Activated CD8-positive, alpha-beta memory T cell treated with anti-CD3 and anti-CD28 coated beads, Interleukin-2, amount 10 ng/mL, durations not matched to agents 7 days and 5 days (primary cell): ENCODE measurements at places on chromosomes 2 and 18. TPM values are rescaled to one million over a fixed set of nuclear protein-coding genes. Genes with fewer than 3 reads are reported as not detected.

The STARD7 gene
- 180 TPM for total RNA-seq

The PROM2 gene
- not detected for total RNA-seq

DNA sequence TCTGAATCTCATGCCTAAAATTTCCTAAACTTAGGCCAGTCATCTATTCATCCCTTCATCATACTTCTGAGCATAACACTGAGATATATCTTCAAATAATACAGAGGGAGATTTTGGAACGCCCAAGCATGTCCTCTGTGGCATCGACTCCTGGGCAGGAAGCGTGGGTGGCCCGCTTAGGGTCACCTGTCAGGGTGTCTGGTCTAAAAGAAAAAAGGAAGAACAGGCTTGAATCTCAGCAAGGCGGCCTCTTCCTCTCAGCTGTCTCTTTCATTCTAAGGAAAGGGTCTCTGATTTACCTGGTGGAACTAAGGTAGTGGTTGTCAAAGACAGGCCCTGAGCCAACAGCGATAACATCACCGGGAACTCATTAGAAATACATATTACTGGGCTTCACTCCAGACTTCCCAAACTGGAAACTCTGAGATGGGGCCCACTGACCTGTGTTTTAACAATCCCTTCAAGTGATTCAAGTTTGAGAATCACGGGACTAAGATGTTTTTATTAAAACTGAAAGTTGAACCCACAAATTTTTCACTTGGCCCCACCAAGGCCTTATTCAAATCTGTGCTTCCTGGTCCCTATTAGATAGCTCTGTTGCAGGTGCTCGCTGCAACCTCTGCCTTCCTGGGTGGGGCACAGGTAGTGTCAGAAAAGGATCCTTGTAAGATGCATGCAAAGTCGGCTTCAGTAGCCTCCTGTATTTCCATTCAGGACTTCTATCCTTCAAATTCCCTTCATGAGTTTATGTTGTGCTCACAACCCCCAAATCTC, 162.3 kb upstream of the CCDC68 start:
- DNase-seq, result no peak

The CXCR1 gene
- 1.4 TPM for total RNA-seq

- DNase-seq, result no peak
Measured at GRCh38 chr18:10805587-10806118, 279.8 kb downstream of the NAPG start.

DNA sequence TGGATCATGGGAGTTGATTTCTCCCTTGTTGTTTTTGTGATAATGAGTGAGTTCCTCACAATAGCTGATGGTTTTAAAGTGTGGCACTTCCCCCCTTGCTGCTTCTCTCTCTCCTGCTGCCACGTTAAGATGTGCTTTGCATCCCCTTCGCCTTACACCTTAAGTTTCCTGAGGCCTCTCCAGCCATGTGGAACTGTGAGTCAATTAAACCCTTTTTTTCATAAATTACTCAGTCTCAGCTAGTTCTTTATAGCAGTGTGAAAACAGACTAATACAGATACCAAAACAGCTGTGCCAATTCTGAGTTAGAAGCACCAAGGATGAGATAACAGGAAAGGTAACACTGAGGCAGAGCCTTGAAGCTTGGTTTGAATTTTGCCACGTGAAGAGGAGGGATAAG, 44.7 kb downstream of the ITSN2 start:
- no peak for DNase-seq

DNA sequence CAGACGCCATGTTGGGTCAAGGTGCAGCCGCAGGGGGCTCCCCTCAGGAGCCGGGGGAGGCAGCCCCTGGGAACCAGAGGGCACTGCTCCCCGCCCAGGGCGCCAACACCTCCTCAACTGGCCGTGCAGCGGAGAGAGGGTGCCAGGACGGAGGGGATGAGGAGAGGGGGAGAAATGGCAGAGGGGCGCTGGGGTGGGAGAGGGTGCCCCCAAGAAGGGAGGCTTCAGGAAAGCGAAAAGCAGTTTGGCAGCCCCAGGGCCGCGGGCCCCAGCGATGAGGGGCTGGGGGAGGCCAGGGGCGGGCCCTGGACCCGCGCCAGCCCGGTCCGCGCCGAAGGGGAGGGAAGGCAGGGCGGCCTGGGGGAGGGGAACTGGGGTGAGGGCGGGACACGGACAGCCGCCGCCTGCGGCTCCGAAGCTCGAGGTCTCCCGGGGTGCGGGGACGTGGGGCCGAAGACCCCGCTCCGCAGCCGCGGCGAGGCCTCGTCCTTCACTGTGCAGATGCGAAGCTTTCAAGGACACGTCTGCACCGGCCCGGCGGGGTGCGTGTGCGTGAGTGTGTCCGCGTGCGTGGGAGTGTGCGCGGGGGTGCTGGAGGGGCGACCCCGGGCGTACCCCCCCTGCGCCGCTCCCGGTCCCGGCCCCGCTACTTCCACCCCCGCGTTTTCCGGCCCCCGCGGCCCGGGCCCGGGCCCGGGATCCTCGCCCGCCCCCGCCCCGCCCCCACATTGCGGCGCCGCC, 1.4 kb downstream of the DNMT3A start:
- DNase-seq, result no peak

GRCh38 chr18:76988827-76989646, 143.5 kb downstream of the MBP start:
- DNase-seq, result no peak

The GREB1L gene
- total RNA-seq, result not detected

DNA sequence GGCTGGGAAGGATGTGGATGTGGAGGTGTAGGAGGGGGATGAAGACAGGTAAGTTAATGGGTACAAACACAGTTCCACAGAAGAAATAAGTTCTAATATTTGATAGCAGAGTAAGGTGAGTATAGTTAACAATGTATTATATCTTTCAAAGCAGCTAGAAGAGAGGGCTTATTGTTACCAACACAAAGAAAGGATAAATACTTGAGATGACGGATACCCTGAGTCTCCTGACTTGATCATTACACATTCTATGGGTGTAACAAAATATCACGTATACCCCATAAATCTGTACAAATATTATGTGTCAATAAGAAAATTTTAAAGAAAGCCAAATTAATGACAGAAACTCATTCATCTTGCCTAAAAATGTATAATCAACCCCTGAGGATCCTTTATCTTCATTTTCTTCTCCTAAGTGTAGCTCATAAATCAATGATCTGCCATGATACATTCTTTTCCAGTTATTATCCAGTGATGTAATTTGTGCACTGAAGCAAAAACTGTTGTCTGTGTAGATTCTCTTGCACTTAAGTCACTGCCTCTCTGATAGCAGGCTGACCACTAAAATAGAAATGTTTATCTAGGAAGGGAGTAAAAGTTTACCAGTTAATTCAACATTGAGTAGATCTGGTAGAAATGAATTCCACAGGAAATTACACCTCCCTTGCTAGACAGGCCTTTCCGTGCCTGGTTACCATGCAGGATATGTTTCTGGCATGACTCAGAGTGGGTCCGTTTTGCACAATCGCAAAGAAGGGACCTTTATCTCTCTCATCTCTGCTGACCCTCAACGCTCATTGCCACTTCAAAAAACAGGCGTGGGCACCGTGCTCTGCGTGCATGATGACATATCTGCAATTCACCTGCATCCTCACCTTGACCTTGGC, 249.7 kb upstream of the NCKAP5 start:
- DNase-seq, result no peak

GRCh38 chr2:178084273-178084672, 11.7 kb upstream of the PDE11A start:
- no peak for DNase-seq

- DNase-seq, result no peak
Measured at GRCh38 chr2:148848146-148848545, 26.9 kb upstream of the KIF5C start.

DNA sequence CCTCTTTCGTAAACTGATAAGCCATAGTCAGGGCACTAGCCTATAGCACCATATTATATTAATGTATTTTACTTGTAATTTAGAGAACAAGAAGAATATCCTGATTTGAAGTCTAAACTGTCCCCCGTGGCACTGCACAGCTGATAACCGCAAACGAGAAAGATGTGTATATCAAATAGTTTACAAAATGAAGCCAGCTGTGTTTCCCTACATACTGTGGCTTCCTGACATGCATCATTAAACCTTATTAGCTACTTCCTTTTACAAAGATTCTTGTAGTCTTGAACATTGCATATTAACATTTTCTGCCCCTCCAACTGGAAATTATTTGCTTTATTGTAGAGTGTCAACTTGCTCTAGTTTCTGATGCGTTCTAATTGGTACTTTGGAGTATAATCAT, 153.5 kb upstream of the NFATC1 start:
- no peak for DNase-seq

DNA sequence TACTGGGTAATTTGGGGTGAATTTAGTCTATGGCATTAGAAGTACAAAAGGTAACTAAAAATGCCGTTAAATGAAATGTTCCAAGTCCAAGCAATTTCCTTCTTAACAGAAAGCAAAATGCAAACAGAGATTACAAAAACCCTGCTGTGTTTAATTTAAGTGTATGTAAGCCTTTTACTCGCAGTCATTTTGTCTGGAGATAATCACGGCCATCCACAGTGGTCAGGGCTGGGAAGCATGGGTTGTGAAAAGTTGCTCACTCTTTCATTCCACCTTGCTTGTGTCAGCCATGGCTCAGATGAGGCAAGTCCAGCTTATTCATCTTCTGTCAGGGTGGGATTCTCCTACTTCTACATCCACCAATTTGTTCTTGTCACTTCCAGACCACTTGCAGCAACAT, 983.6 kb upstream of the ZEB2 start:
- no peak for DNase-seq

The STAT1 gene
- 385 TPM for total RNA-seq

DNA sequence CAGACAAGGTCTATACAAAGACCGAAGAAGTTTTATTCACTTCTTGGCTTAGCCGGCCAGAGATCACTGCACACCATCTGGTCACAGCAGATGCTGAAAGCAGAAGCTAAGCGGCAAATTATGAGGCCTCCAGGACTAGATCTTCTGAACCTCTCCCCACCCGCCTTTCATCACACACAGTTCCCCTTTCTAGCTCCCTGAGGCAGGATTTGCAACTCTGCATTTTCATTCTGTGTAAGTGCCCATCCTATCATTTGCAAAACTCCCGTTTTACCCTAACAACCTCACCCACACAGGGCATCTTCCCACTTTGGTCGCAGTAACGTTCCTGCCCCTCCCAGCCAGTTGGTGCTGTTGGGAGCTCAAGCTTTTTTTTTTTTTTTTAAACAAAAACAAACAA, 3.1 kb upstream of the MOB1A start:
- no peak for DNase-seq

GRCh38 chr18:75293591-75293990, 83.0 kb downstream of the TSHZ1 start:
- DNase-seq, result peak; percentile 11

DNA sequence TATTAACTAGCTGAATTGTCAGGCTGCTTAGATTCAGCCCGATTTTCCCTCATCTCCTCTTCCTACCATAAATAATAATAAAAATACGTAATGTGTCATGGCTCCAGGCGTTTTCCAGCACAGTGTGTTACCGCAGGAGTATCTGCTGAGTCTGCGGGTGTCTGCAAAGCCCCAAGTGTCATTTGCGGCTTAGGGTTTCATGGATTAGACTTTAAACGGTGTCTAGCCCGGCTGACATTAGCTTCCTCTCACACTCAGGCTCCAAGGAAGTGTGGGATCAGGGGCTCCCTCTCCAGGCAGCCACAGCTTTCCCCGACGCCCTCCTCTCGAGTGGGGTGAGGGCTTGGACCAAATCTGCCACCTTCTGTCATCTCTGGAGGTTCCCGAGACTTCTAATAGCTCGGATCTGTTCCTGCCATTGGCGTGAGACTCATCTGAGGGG, 14.1 kb upstream of the HOXD1 start:
- no peak for DNase-seq

DNA sequence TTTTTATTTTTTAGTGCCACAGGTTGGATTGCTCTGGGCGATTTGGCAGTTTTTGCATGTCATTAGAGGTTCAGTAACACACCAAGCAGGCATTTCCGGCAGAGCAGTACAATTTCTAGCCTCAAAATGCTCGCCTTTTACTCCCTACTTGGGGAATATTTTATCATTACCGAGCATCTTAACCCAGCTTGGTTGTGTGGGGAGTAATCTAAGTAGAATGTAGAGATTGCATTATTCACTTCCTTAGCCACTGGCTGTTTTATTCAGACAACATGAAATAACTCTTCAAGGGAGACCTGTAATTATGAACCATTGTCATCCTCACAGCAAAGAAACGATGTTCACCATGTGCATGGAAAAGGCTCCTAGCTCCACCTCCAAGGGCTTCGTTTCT, 13.1 kb downstream of the GRP start:
- DNase-seq, result no peak

DNA sequence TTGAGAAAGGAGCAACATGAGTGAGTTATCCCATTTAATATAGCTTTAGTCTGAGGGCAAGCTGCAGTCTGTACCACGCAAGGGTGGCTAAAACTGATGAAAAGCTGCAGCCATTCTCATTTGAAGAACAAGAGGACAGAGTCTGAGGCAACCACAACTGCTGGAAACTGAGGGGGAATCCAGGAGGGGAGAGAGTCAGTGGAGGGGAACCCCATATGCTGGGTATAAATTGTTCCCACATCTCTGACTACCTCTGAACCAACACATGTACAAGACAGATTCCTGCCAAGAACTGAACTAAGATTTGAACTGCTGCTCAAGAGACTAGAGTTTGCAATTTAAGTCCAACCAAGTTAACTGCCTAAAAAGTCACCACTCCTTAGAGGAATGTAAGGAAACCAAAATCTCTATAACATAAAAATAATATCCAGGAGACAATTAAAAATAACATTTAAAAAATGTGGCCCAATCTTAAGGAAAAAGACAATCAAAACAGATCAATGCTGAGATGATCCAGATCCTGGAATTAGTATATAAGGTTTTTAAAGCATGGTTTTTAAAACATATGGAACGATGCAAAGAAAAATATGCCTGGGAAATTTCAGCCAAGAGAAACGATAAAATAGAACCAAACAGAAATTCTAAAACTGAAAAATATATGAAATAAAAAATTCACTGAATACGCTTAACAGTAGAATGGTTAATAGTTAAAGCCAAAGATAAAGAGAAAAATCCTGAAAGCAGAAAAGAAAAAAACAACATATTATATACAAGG, 11.2 kb downstream of the CWC22 start:
- no peak for DNase-seq

The SLC5A7 gene
- not detected for total RNA-seq

DNA sequence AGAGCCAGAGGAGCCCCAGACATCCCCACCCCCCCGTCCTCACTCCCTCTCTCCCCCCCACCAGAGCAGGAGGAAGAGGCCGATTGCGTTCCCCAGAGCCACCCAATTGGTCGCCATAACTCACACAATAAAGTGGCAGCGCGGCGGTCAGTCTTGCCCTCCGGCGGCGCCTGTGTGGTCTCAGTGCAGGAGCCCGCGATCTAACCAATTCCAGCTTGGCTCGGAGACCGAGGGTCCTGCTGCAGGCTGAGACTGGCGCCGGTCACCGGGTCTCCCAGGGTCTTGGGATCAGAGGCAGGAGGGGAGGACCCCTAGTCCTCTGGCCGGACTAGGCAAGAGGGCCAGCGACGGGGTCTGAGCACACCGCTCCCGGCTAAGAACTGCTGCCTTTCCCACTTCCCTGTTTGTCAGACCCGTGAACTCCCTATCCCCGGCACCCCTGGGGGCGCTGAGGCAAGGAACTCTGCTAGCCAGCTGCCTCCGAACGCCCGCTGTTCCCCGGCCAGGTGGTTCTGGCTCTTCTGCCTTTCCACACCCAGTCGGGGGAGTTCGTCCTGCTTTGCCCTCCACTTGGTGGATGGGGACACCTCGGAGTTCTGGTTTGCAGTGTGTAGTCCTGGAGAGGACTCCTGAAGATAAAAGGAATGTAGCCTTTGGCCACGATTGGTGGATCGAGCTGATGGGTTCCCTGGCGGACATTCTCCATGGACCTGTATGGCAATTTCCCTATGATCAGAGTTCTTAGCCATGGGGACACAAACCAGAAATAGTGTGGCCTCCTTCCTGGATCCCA, 1.0 kb upstream of the HOXD12 start:
- no peak for DNase-seq
